Stimulated activated CD4-positive, alpha-beta T cell treated with anti-CD3 and anti-CD28 coated beads, Interleukin-15, amount 100 ng/mL, for 24 hours (primary cell): ENCODE measurements at places on chromosomes 6 and 20.

DNA sequence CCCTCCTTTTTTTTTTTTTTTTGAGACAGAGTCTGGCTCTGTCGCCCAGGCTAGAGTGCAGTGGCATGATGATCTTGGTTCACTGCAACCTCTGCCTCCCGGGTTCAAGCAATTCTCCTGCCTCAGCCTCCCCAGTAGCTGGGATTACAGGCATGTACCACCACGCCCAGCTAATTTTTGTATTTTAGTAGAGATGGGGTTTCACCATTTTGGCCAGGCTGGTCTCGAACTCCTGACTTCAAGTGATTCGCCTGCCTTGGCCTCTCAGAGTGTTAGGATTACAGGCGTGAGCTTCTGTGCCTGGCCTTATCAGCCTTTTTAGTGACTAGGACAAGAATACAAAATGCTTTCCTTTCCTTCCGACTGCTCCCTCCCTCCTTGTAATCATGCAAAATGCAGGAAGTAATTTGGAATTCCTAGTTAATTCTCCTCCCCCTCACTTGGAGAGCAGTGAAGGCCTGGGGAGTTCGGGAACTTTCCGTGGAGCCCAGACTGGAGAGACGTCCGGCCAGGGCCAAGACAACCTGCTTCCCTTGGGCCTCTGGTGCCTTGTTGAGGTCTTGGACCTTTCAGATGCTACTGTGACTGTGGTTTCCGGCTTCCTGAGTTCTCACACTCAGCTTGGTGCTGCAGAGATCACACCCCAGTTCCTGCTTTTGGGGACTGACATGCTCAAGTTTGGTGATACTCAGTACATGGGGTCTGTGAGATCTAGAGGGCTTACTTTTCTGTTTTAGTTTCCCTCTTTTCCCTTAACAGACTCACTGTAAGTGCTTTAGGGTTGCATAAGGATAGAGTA, 3.9 kb upstream of the PHF20 start:
- DNase-seq, result peak; percentile 60

DNA sequence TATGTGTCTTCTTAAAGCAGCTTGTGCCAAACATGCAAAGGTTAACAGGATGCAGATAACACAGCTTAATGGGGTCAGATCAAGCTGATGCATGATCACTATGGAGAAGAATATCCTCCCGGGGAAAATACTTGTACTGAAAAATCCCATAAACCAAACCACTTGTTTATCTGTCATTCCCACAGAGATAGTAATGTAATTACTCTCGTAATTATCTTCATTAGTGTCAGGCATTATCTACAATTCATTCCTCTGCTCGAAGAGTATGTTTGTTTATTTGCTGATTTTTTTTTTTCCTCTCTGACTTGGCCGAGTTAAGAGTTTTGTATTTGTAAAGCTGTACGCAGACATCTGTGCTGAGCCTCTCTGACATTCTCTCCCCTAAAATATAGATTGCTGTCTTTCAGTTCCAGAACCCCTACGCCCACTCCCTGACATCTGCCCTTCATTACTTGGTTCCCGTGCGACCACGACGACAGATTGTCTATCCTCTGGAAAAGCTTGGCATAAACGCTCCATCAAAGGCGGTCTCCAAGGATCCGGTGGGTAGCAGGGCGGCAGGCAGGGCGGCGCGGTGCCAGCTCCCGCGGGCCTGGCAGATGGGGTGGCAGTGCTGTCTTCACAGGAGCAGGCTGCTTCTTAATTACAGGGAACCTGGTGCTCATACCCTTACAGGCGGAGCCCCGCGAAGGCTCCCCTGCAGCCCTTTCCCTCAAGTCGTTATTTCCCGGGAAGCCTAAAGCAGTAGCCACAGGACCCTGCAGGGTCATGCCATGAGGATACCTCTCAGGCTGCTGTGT, 147.2 kb downstream of the CFAP61 start:
- DNase-seq, result no peak

DNA sequence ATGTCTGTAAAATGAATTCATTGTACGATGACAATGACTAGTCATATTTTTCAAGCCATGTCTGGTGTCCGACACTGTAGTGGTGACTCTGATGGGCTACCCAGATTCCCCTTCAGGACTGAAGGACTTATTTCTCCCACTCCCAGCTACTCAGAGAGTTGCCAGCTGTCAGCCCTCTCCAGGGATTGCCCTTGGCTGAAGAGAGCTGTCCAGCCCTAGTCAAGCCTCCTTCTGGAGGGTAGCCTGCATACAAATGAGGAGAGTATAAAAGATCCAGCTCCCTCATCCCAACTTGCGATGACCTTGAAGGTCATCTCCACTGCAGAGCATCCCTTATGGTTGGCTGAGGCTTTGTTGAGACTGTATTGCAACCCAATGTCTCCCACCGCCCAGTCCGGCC, 29.9 kb downstream of the JPH2 start:
- no peak for DNase-seq

DNA sequence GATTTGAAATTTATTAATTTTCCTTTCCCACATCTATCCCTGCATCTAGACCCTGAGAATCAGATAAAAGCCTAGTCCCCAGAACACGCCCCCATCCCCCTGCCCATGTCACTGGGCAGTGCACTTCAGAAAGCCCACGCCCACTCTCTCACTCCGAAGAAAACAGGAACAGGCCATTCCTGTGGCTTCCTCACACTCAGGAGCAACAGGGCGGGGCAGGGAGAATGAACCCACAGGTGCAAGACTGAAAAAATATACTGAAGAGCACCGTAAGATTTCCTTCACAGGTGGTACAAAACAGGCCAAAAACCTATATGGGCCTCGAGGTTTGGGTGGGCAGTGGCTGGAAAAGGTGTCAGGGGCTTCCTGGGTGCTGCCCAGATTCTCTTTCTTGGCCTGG, 3.4 kb downstream of the OXT start:
- DNase-seq, result no peak
